GM04503 (cell line): ENCODE measurements at places on chromosomes 5 and 9.

DNA sequence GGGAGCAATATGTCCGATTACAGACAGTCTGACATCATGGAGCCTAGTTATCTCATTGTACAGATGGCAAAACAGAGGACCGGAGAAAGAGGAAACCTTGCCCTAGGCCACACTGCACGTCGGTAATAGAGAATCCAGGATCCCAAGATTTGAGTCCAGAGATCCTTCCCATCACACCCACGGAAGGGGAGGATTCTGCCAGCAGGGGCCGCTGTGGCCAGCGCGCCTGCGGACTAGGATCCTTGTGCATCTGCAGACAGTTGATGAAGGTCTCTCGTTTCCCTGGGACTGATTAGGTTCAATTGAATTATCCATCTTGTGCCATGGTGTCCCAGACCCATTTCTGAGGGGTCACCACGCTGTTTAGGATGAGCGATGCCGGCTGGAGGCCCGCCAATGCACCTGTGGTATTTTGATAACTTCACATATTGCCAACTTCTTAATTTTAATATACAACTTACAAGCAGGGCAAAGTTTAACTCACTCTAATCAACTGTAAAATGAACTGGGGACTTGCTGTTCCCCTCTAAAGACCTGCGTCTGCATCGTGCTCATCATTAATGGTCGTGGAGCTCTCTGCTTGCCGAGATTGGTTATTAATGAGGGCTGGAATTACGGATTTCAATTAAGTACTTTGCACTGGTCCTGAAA lies 592.7 kb upstream of the BRINP1 start:
- DNase-seq: no peak

DNA sequence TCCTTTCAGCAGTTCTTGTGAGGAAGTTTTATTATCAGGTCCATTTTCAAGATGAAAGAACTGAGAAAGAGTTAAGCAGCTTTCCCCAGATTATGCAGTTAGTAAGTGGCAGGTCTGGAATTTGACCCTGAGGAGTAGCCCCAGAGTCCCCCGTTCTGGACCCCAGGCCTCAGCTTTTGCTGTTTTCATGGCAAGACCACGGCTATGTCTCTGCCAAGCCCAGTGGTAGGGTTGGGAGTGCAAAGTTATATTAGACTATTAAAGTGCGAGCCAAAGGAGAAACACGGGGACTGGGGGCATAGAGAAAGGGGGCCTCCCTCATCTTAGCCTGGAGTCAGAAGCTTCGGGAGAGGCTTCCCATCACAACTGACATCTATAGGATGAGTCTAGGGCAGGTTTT lies 19.3 kb upstream of the ORM1 start:
- no peak for DNase-seq

DNA sequence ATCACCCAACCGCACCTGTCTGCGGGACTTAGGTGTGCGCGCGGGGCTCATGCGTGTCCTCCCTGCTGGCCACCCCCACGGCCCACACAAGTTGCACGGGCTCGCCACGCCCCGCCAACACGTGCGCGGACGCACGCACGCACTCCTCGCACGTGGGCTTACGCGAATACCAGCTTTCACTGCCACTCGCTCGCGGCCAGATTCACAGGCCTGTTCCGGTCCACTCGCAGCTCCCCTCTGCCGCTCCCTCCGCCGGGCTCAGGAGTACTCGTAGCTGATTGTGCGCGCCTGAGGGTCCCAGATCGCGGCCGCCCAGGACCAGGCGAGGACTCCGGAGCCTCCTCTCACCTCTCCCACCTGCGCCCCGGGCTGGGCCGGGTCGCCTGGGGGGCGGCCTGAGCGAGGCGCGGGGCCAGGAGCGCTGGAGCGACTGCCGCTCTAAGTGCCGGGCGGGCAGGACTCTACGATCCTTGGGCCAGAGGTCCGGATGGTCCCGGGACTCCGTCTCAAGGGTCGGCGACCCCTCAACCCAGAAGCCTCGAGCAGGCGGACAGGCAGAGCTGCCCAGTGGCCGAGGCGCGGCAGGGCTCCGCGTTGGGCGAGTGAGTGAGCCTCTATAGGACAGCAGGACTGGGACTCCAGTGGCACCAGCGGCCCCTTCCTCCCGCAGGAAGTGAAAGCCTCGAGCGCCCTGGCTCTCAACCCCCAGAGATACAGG lies 3.4 kb downstream of the PCDHGC5 start:
- no peak for DNase-seq

- no peak for DNase-seq
Measured at GRCh38 chr5:1197876-1198666, 3.3 kb upstream of the SLC6A19 start.
